ENCODE measurements at places on chromosomes 12 and 14.

DNA sequence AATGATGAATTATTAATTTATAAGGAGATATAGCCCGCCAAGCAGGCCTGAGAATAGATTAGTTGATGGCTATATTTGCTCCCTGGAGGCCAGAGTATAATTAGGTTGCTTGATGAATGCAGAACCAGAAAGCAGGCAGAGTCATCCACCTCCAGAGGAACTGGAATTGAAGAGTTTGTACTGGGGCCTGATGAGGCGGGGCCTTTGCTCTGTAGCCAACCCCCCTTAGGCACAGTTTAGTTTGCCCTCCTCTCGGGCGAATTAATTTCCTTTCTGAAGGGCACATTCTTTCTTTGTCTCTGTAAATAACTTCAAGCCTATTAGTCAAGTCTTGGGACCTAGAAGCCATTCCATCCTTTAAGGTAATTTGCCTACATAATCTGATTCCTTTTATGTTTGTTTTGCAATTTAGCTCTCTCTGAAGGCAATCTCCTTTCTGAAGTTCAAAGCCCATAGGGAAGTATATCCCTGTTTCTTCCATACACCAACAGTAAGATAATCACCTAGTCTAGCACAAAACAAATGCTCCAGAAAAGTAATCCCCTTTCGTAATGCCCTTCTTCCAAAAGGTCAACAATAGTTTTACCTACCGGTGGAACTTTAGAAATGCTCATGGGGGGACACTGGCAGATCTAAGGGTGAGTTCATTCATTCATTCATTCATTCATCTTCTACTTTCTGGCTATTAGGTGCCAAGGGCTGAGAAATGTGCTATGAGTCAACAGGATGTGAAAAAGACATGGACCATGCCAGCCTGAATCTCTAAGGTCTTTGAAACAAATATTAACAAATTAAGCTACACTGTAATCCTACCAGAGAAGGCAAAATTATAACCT lies 84.8 kb upstream of the NUDT4 start:
- no peak for DNase-seq

DNA sequence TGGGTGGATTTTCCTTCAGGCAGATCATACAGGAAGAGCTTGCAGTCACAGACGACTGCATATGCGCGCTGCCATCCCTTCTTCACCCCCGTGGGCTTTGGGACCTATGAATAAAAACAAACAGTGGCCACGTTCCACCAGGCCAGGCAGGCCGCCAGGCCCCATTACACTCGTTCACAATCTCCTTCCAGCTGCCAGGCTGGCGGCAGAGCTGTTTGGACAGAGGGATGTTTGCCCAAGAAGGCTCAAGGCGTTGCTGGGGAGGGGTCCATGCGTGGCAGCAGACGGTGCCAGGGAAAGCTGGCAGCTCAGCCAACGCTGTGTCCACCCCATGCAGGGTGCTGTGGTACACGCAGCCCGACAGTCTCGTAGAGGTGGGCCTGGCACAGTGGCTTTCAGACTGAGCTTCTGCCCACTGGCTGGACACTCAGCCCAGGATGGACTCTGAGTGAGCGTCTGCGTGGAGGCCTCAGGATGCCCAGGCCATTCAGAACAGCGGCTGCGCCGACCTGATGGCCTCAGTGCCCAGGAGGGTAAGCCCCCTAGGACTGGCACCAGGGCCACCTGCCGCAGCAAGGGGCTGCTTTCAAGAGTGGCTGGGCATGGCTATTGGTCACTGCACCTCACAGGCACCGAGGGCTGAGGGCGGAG lies 27.5 kb downstream of the AMN start:
- peak; percentile 93 for DNase-seq

DNA sequence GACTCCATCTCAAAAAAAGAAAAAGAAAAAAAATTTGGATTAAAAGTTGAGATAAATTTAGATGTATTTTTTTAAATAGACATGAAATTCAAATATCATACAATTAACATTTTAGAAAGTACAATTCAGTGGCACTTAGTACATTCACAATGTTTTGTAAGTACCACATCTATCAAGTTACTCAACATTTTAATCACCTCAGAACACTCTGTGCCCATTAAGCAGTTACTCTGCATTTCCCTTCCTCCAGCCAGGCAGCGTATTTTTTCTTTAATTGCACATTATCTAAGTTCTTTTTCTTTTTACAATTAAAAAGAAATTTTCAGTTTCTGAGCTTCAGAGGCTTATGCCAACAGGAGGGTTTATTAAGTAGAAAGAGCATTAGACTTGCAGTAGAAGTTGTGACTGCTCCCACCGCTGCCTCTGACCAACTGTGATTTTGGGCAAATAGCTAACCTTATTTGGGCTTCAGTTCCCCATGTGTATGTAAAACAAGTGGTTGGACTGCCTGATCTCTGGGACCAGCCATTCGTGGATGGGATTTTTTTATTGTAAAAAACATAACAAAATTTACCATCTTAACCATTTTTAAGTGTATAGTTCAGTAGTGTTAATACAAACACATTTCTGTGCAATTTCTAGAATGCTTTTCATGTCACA lies 65.7 kb downstream of the WNK1 start:
- DNase-seq: no peak

DNA sequence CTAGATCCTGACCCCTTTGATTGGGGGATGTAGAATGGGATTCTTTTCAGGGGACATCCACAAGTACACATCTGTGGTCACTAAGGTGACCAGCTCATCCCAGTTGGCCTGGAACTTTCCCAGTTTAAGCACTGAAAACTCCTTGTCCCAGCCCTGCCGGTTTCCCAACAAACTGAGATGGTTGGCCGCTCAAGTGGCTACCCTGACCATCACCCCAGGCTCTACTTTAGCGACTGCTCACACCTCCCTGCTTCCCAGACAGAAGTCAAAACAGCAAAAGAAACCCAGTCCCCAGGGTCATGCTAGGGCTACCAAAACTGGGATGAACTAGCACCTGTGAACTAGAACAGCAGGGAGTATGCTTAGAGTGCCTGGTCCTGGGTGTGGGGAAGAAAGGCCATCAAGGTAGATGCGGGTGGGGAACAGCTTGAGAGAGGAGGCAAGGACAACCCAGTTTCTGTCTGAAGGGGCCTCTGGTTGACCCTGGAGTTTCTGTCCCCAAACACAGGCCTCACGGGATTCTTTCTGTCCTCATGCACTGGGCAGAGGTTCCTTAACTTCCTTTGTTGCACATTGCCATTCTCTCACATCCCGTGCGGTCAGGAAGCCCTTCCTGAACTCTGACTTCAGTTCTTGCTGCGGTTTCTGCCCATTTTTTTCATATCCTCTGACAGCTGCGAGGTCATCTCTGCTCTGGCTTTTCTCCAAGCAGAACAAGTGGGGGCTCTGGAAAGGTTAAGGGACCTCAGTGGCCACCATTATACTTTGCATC lies 1.6 kb downstream of the LTB4R start:
- DNase-seq: no peak

DNA sequence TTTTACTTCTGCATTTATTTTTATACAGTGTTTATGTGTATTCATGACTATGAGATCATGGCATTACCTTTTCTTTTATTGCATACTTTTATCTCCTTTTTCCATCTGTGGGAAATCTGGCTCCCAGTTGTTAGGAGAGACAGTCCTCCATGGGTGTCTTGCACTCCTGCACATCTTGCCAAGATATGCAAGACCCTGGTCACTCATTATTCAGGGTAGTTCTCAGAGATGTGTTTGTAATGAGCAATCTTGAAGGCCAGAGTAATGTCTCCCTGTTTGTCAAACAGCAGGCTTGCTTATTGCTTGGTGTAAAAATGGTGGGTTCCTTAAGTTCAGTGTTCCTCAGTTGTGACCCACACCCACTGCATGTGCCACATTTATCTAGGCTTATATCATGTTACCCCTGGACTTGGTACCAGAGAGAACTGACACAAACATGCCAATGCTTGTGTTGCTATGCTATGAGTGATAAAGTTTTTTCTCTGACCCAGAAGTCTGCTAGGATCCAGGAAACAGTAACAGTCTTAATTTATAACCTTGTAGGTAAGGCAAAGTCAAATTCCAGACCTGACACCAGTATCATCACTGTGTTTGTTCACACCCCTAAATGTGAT lies 36.8 kb downstream of the PPHLN1 start:
- DNase-seq: no peak

- no peak for DNase-seq
Measured at GRCh38 chr12:18222699-18223098, 38.6 kb upstream of the PIK3C2G start.

- DNase-seq: no peak
Measured at GRCh38 chr12:71250166-71250565, 92.4 kb upstream of the TSPAN8 start.

DNA sequence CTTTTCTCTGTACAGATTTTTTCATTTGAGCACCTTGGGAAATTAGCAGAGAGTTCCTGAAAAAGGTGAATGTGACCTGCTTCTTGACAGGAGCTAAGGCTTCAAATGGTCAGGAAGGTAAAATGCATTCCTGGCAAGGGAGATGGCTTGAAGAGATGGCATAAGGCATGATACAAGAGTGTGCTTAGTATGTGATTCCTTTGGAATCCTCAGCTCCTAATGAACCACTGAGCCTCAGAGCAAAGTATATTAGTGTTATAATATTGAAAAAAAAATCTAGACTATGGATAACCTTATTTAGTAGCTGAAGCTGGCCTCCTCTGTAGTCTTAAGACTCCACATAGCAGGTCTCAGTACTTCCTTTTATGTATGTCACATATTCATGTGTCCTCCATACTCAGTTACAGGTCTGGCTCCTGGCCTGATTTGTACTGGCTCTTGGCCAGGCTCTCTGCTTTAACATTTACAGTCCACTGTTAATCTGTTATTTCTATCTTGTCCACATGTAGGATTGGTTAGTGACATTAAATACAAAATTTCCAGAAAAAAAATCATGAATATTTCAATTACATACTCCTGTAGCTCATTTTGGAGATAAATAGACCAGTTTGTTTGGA lies 17.9 kb downstream of the TOGARAM1 start:
- peak; percentile 46 for DNase-seq

- no peak for DNase-seq
Measured at GRCh38 chr14:72480464-72481243, 413.2 kb downstream of the DPF3 start.

DNA sequence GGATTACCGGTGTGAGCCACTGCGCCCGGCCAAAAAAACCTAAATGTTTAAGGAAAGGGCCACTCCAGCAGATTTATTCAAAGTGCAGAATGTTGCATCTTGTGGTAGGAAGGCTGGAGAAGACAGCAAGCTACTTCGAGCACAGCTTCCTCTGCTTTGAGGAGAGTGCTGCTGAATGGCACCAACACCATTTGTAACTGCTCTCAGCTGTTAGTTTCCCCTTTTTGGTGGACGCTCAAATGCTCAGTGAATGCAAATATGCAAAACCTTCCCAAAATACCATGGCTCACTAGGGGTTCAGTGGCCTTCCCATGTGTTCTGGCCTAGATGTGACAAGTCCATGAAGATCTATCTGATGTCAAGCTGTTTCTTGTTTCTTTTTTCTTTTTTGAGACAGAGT lies 2.9 kb upstream of the TDRD9 start:
- no peak for DNase-seq

GRCh38 chr14:59229653-59230406 lies 41.4 kb downstream of the DAAM1 start:
- no peak for DNase-seq

DNA sequence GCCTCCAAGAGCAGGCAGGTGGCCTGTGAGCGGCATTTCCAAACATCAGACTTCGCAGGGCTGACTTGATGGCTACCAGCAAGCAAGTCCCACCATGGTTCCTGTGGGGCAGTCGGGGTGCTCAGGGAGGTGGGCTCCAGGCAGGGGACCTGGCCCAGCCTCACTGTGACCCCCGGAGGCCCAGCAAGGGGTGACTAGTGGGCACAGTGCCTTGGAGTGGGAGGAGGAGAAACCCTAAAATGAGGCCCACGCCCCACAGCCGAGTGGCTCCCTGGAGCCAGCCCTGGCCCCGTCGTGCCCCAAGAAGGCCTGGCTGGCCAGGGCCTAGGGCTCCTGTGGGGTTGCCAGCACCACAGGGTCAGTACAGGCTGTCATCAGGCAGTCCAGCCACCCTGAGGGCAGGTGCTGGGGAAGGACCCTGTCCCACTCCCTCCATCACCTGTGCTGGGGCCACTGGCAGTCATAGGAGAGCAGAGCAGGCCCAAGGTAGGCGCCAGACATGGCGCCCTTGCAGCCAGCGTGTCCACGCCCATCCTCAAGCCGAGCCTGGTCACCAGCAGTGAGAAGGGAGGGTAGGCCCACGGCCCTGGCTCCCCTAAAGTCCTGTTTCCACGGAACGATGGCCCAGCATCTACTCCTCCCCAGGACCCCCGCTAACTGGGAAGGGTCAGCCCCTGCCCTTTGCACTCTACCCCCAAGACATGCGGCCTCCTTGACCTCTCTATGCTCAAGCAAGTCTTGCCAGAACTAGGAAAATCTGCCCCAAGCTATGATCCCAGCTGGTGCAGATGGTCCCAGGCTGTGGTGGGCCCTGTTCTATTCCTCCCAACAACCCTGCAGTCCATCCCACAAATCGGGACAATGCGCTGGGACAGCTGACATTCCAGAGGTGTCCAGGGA lies 144.2 kb upstream of the C14orf180 start:
- no peak for DNase-seq

GRCh38 chr14:42750771-42751170 lies 1144.1 kb downstream of the LRFN5 start:
- DNase-seq: no peak

DNA sequence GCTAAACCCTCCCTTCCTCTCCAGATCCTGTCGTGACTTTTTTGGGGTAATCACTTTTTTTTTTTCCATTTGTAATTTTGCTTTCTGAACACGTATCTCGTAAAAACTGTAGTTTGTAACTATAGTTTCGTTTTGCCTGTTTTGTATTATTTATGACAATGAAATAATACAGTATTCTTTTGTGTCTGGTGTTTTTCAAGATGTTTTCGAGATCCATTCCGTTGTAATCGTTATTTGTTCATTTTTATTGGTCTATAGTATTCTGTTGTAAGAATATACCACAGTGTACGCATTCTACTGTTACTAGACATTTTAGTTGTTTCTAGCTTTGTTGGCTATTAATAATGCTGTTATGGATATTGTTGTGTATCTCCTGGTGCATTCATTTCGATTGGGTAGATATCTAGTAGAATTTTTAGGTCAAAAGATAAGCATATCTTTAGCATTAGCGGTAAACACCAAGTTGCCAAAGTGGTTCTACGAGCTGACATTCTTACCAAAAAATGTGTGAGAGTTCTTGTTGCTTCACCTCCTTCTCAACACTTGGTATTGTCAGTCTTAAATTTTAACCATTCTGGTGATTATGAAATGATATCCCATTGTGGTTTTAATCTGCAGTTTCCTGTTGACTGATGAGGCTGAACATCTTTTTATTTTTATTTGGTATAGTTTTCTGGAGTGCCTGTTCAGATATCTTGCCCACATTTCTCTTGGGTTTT lies 92.3 kb upstream of the EVL start:
- no peak for DNase-seq
